Smooth muscle cell of the umbilical artery (primary cell): ENCODE measurements at places on chromosomes 2 and 18. TPM values are rescaled to one million over a fixed set of nuclear protein-coding genes. Genes with fewer than 3 reads are reported as not detected.

TBR1 gene
- total RNA-seq: under 0.01 TPM in 1 of 2 replicates, not detected in the other

RRM2 gene
- 7.1 and 22.2 TPM in 2 replicates for total RNA-seq

UBXN2A gene
- 11.9 and 12.5 TPM in 2 replicates for total RNA-seq

IL37 gene
- total RNA-seq: not detected in 2 replicates

DNAH6 gene
- 0.05 and 0.30 TPM in 2 replicates for total RNA-seq

ZNF396 gene
- 0.65 and 1.8 TPM in 2 replicates for total RNA-seq

MIB1 gene
- total RNA-seq: 71.0 and 87.6 TPM in 2 replicates

IER3IP1 gene
- 22.3 and 24.7 TPM in 2 replicates for total RNA-seq

ARHGAP15 gene
- total RNA-seq: not detected in 2 replicates

LHCGR gene
- under 0.01 TPM in 1 of 2 replicates, not detected in the other for total RNA-seq

CNTNAP5 gene
- total RNA-seq: not detected in 2 replicates

PROM2 gene
- 0.30 and 0.83 TPM in 2 replicates for total RNA-seq

GNLY gene
- not detected in 2 replicates for total RNA-seq

PSMG2 gene
- total RNA-seq: 40.9 and 45.1 TPM in 2 replicates

ONECUT2 gene
- under 0.01 and 0.05 TPM in 2 replicates for total RNA-seq

MFSD2B gene
- 0.05 TPM in 1 of 2 replicates, not detected in the other for total RNA-seq

ECEL1 gene
- not detected in 2 replicates for total RNA-seq

L3MBTL4 gene
- not detected in 2 replicates for total RNA-seq

TMEM87B gene
- total RNA-seq: 74.7 and 115 TPM in 2 replicates

SCYGR4 gene
- total RNA-seq: not detected in 2 replicates

TOGARAM2 gene
- total RNA-seq: 0.09 TPM in 1 of 2 replicates, not detected in the other

MTERF4 gene
- 32.6 and 33.9 TPM in 2 replicates for total RNA-seq

GCG gene
- total RNA-seq: not detected in 2 replicates

ALLC gene
- not detected in 2 replicates for total RNA-seq

RASGRP3 gene
- 0.69 and 1.8 TPM in 2 replicates for total RNA-seq

PSTPIP2 gene
- total RNA-seq: 7.1 and 16.7 TPM in 2 replicates

UGT1A6 gene
- total RNA-seq: not detected in 2 replicates

UBR3 gene
- 46.0 and 49.8 TPM in 2 replicates for total RNA-seq

PREB gene
- 41.3 and 46.9 TPM in 2 replicates for total RNA-seq

SMAD4 gene
- total RNA-seq: 75.1 and 118 TPM in 2 replicates

AKAIN1 gene
- total RNA-seq: not detected in 2 replicates

REEP1 gene
- under 0.01 and 0.18 TPM in 2 replicates for total RNA-seq

MLPH gene
- total RNA-seq: 11.6 and 50.9 TPM in 2 replicates

SERPINB12 gene
- not detected in 2 replicates for total RNA-seq

CCDC148 gene
- total RNA-seq: 0.59 and 1.2 TPM in 2 replicates

BMP10 gene
- total RNA-seq: not detected in 2 replicates

GALR1 gene
- total RNA-seq: not detected in 2 replicates

SETBP1 gene
- 0.89 and 2.6 TPM in 2 replicates for total RNA-seq

CLEC4F gene
- not detected in 2 replicates for total RNA-seq

CCDC141 gene
- total RNA-seq: not detected in 2 replicates

SLC19A3 gene
- total RNA-seq: 0.18 and 2.4 TPM in 2 replicates

CPS1 gene
- 7.4 and 8.5 TPM in 2 replicates for total RNA-seq

DAPL1 gene
- total RNA-seq: not detected in 2 replicates

MPP4 gene
- total RNA-seq: 0.89 and 5.3 TPM in 2 replicates

CHRND gene
- total RNA-seq: not detected in 2 replicates

BBS5 gene
- total RNA-seq: 4.5 and 5.5 TPM in 2 replicates

CCDC121 gene
- total RNA-seq: 0.83 and 1.8 TPM in 2 replicates

CIDEA gene
- total RNA-seq: 0.23 TPM in 1 of 2 replicates, not detected in the other

STPG4 gene
- total RNA-seq: 0.32 and 0.89 TPM in 2 replicates

RAB6D gene
- not detected in 2 replicates for total RNA-seq

DSG1 gene
- total RNA-seq: not detected in 2 replicates

ANKRD62 gene
- not detected in 2 replicates for total RNA-seq

RPIA gene
- 10.1 and 10.7 TPM in 2 replicates for total RNA-seq

TUBB8B gene
- not detected in 2 replicates for total RNA-seq

CGREF1 gene
- 10.4 and 13.2 TPM in 2 replicates for total RNA-seq
